Trophoblast cell (in vitro differentiated cells and primary cell): ENCODE measurements at places on chromosomes 2 and 18.

- DNase-seq = no peak
Measured at GRCh38 chr2:174072069-174072468, 106.9 kb upstream of the SP3 start.

- no peak for DNase-seq
Measured at GRCh38 chr2:10399358-10399757, 48.8 kb downstream of the ODC1 start.

GRCh38 chr2:186892821-186893220 is 43.9 kb upstream of the ZSWIM2 start:
- DNase-seq = no peak

DNA sequence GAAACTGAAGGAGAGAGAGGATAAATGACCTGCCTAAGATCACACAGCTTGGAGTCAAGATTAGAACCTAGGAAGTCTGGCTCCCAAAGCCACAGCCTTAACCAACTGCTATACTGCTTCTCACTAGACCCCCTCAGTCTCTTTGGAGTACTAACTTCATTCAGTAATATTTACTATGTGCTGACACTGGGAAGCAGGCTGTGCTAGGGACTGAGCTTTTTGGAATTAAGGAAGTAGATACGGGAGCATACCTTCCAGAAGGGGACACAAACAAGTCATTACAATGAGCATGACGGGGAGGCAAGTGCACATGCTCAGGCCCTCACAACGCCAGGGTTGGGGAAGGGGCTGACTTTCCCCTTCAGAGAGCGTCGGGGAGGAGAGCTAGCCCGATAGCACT is 97.7 kb downstream of the INO80D start:
- DNase-seq = peak; percentile 3

- DNase-seq = no peak
Measured at GRCh38 chr2:10417551-10418335, 30.4 kb downstream of the ODC1 start.

GRCh38 chr18:27863780-27864430 is 313.0 kb downstream of the CDH2 start:
- DNase-seq = no peak

- no peak for DNase-seq
Measured at GRCh38 chr2:97731274-97732020, 18.1 kb downstream of the ZAP70 start.

DNA sequence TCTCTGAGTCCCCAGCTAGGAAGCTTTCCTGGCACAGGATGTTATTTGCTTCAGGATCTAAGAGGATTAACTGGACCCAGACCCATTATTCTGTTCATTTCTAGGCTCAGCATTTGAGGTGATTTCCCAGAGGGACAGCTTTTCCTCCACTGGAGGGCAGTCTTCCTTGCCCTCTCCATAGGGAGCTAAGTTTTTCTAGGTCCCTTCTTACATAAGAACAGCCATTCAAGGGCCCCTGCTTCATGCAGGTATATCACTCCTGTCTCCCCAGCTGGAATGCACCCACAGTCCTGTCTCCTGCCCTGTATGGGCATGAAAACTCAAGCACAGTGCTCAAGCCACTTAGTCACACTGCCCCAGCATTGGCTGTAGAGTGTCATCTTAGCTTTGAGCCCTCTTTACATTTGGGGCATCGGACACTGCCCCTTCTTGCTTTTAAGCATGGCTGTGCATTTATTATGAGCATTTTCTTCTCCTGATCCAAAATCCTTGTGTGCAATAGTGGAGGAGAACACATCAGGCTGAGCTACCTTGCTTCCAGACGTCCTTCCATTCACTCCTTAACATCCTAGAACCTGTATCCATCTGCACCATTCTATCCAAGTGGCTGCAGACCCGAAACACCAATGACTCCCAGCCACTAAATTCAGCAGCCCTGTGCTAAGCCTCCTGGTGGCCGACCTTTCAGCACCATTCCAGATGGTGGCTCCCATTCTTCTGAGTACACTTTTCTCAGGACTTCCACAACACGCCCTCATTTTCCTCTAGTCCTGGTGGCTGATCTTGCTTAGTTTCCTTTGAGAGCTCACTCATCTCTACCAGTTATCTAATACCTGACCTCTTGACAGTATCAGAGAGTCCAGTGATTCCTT is 80.0 kb downstream of the COPS8 start:
- DNase-seq = no peak

GRCh38 chr18:79521416-79522205 is 125.9 kb downstream of the NFATC1 start:
- DNase-seq = no peak

DNA sequence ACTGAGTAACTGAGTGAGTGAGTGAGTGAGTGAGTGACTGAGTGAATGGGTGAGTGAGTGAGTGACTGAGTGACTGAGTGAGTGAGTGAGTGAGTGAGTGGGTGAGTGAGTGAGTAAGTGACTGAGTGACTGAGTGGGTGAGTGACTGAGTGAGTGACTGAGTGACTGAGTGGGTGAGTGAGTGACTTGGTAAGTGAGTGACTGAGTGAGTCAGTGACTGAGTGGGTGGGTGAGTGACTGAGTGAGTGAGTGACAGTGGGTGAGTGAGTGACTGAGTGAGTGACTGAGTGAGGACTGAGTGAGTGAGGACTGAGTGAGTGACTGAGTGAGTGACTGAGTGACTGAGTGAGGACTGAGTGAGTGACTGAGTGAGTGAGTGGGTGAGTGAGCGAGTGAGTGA is 13.9 kb downstream of the MAL start:
- no peak for DNase-seq

DNA sequence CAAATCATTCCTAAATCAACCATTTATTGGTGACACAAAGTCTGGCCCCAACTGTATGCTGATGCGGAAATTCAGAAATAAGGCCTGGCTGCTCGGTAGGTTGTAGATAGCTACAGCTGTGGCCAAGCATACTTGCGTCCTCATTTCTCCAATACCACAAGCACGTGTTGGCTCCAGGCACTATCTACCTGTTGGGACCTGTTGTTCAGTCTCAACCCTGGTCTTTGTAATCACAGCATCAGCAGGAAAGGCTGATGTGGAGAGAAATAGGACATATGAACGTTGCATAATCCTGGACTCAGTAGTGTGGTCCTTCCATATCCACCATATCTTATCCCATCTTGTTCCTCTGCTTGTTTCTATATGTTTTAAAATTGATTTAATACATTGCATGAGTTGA is 212.6 kb downstream of the PMAIP1 start:
- no peak for DNase-seq

- DNase-seq = no peak
Measured at GRCh38 chr2:29014811-29015421, 33.8 kb downstream of the TOGARAM2 start.

- peak; percentile 61 for DNase-seq
Measured at GRCh38 chr2:207869784-207870778, 100.4 kb upstream of the FZD5 start.

DNA sequence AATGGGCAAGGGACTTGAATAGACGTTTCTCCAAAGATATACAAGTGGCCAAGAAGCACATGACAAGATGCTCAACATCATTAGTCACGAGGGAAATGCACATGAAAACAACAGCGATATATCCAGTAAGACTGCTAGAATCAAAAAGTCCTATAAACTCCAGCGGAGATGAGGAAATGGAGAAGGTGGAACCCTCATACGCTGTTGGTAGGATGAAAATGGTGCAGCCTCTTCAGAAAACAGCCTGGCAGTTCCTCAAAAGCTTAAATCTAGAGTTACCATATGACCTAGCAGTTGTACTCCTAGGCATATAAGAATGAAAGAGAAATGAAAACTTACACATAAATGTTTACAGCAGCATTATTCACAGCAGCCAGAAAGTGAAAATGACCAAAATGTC is 48.1 kb downstream of the HPCAL1 start:
- no peak for DNase-seq

- no peak for DNase-seq
Measured at GRCh38 chr2:8223695-8224346, 458.0 kb upstream of the ID2 start.

DNA sequence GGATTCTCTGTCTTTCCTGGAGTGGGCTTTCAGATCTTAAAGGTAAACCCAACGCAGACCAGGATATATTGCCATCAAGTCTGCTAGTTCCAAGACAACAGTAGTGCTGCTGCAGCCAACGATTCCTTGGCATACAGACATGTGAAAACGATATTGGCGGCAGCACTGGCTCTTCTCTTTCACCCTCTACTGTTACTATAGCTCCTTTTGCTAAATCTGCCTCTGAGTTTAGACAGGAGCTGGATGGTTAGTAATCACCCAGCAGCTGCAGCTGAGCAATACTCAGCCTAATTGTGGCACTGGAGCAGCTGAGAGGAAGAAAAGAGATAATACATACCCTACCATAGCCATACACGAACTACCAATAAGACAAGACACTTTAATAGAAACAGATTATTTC is 4.0 kb downstream of the YES1 start:
- no peak for DNase-seq

DNA sequence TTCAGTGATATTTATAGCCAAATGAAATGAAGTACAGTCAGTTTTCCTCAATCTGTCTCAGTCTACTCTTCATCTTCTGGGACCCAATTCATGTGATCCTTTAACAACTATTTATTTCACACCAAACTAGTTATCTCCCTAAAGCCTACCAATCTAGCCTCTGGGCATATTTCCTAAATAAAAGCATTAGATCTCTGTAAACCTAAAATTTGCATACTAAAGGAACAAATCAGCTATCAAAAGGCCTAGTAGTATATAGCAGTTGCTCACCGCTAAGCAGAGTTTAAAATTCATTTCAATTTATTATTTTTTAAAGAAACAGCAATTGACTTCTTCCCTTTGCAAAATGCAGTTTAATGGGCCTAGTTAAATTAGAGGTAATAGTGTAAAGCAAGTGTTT is 280.2 kb downstream of the ZEB2 start:
- no peak for DNase-seq

GRCh38 chr18:57748770-57749603 is 54.1 kb downstream of the ATP8B1 start:
- peak; percentile 32 for DNase-seq

- DNase-seq = no peak
Measured at GRCh38 chr2:18610090-18610489, 20.7 kb upstream of the NT5C1B start.

DNA sequence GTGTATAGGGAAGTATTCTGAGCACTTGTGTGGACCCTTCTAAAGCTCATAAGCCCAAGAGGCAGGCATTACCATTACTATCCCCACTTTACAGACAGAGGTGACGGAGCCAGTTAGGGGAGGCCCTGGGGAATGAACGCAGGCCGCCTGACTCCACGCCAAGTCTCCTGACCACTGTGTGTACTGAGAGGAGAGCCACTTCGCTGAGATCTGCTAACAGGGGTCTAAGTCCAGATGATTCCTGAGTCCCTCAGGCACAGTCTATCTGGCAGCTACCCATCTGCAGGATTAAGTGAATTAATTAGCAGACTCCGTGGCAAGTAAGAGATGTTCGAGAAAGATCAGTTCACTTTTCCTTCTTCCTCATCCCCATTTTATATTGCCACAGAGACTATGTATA is 13.7 kb downstream of the CYB5A start:
- no peak for DNase-seq

DNA sequence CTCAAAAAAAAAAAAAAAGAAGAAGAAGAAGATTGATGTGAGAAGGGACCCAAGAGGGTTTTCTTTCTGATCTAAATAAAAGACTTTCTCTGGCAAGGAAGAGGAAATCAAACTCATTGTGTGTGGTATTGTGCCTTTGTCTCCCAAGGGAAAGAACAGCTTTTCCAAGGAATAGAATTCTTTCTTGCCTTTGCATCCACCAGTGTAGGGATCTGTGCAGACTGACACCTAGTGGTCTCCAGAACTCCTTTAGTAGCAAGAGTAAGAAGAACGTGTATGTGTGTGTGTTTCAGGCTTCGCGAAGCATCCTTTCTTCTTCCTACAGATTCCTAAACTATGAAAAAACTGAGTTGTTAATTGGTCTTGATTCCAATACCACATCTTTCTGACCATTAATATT is 33.5 kb upstream of the CRIM1 start:
- DNase-seq = no peak

GRCh38 chr2:153074207-153074606 is 355.8 kb downstream of the ARL6IP6 start:
- DNase-seq = no peak
